EL (cell line): ENCODE measurements at places on chromosomes 11 and 22.
A peak's percentile ranks its signal among the peaks of the same experiment; 100 is the strongest.

- peak; percentile 62 for DNase-seq
These were observed 27.6 kb downstream of the RIBC2 start for GRCh38 chr22:45441138-45441537.

DNA sequence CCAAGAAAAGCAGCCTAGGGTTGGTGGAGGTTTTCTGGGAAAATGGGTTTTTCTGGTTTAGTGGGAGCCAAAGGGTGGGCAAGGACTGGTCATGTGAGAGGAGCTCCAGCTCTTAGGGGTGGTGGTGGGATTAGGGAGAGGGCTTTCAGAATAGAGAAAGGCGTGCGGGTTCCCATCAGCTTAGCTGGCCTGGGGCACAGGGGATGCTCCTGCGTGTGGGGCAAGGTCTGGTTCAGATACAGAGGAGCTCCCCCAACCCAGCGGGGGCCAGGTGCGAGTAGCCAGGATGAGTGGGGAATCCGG, 644 bp downstream of the TMEM134 start:
- DNase-seq: no peak

- no peak for DNase-seq
These were observed 46.3 kb downstream of the ACAT1 start for GRCh38 chr11:108167624-108168023.

DNA sequence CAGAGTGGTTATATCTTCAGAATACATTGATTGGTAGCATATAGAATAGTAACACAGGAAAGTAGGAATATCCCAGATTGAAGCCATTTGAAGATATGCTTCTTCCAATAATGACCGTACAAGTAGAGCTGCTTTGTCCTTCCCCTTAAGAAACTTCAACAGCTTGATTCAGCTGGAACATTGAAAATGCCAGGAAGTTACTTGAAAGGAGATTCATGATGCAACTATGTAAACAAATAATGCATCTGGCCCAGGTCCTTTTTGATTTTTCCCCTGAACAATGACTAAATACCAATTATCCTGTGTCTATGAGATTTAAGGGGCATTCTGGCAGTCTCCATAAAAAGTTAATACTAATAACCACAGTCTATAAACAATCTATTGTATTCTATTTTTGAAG, 3.0 kb downstream of the DKK3 start:
- peak; percentile 72 for DNase-seq

DNA sequence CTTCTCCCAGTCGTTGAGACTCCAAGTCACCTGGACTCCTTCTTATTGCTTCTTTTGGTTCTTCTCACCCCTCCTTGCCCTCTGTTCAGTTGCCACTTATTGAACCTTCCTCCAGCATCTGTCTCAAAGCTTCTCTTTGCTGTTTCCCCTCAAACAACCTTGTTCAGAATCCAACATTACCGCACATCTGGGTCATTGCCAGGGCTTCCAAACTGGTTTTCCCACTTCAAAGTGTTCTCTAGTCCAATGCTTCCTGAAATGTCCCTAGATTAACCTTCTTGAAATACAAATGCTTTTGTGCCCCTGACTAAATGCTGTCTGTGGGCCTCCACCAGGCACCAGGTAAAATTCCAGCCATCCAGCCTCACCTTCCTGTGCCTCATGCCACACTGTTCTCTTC, 100.8 kb upstream of the TTC12 start:
- no peak for DNase-seq

DNA sequence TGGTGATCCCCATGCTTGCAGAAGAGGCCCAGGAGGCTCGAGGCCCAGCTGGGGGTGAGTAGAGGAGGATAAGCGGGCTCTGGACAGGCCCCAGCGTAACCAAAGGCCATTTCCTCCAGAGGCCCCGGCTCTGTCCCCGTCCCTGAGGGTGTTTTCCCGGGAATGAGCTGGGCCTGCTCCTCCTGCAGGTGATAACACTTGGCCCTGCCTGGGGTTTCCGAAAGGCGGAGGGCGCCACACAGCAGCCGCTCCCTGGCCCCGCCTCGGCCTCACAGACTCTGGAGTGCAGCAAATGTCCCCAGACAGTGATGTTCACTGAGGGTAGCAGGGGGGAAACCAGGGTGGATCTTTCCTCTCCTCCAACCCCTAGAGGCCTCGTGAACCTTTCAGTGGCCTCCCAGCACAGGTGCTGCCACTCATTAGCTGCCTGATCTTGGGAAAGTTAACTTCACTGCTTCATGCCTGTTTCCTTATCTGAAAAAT, 10.5 kb upstream of the MGAT3 start:
- DNase-seq: no peak

DNA sequence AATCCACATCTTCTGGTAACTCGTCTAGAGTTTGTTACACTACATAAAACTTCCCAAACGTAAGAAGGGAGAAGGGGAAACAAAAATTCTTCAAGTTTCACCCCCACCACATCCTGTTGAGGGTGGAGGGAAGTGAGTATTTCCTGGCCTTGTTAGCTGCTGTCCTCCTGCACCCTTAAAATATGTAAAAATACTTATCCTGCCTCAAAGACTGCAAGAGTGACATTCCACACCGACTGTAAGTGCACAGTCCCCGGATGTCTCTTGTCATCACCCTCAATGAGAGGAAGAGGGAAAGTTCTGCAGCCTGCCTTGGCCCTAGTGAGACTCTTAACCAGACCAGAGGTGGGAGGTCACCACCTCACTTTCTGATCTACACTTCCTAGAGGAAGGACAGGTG, 3.3 kb downstream of the TMEM121B start:
- DNase-seq: no peak

- DNase-seq: no peak
These were observed 14.3 kb downstream of the PDGFB start for GRCh38 chr22:39230261-39231196.

GRCh38 chr22:41021061-41021612, 70.0 kb downstream of the RBX1 start:
- no peak for DNase-seq

- DNase-seq: peak; percentile 66
These were observed 74.4 kb downstream of the ARHGAP32 start for GRCh38 chr11:129117595-129118350.

GRCh38 chr22:43183496-43184277, 3.2 kb downstream of the TTLL12 start:
- peak; percentile 24 for DNase-seq

DNA sequence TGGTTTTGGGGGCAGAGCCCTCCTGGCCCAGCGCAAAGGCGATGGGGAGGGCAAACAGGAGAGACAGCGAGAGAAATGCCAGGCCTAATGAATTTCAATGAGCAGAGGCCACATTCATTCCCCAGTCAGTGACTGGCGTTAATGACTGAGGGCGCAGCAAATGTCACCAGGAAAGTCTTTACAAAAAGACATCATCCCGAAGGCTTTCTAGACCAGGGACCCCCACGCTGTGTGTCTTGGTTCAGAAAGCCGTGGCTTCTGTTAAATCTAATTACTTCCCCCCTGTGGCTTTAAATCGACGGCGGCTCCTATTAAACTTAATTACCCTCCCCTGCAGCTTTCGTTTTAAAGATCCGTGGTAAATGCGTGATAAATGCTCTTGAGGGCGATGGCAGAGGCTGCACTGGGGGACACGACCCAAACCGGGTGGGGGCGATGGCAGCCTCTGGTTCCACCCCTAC, 1.6 kb upstream of the FGF19 start:
- DNase-seq: no peak

DNA sequence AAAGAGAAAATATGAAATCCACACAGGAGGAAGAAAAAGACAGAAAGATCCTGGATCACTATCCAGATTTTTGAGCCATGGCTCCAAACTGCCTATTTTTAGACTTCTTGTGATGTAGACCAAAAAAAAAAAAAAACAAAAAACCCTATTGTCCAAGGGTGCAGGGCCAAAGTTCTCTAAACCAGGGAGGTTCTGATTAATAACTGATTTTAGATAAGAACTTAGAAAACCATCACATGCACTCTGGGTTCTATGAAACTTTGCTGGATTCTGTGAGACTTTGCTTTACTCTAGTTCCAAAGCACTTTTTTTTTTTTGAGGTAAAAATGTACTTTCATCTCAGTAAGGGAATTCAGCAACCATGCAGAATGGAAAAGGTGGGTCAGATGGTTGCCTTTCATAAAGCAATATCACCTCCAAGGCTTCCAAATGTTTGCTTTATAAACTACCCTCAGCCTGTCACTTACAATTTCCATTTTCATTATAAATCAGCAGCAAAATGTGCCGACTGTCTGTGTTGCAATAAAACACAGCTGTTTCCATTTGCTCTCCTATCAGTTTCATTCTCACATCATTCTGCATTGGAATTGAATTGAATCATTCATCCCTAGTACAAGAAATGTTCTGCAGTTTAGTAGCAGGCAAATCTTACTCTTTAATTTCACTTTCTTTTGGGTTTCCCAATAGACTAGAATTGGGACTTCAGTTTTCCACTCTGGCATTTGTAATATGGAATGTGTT, 1584.3 kb upstream of the RAG2 start:
- peak; percentile 11 for DNase-seq
